ENCODE measurements at places on chromosomes 1 and 21.

- DNase-seq: no peak
These were observed 20.9 kb upstream of the HSD3B2 start for GRCh38 chr1:119394085-119394484.

DNA sequence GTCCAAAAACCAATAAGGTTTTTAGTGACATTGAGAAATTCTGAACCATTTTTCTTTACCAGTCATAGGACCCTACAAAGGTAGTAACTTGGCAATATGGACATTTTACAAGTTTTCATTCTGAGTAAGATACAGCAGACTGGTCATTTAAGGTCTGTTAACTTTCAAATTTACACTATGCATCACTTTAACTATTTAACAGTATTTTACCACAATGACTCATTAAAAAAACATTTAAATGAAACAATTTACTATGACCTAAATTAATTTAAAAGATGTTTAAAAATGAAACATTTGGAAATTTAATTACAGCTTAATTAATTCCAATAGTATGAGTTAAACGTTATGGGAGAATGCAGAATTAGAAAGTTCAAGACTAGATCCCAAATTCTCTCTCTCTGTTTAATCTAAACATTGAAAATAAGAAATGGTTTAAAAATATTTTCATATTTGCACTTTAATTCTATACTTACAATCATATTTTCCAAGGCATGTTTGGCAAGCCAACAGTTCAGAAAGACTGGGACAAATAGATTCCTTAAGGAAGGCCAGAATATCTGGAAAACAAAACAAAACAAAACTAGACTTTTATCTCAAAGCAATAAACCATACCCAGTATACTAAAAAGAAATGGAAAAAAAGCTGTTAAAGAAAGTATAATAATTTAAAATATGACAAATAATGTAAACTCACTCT is 140.9 kb downstream of the KCNT2 start:
- DNase-seq: peak; percentile 41

DNA sequence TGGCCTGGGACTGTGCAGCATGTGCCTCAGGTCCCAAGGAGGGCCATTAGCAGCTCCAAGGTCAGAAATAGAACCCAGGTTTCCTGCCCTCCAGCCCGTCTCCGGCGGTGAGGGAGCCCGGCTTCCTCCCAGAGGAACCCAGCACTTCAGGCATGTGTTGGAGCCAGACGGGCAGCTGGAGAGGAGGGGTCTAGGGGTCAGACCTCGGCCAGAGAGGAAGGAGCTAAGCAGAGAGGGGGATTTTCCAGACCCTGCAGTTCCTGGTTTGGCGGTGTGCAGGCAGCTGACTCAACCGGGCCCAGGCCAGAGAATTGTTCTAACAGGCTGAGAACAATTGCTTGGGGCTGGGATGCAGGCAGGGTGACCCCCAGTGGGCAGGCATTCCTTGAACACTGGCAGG is 37.1 kb downstream of the HSPG2 start:
- DNase-seq: no peak

- no peak for DNase-seq
These were observed 182.0 kb upstream of the RUNX1 start for GRCh38 chr21:35231090-35231489.

DNA sequence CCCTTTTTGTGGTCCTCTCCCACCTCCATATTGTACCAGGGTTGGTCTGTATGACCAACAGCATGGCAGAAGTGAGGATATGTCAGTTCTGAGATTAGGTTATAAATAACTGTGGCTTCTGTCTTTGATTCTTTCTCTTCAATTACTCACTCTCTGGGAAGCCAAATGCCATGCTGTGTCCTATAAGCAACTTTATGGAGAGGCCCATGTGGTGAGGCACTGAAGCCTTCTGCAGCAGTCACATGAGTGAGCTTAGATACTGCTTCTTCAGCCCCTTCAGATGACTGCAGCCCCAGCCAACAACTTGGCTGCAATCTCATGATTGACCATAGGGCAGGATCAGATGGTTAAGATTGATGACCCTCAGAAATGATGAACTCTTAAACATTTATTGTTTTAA is 34.0 kb upstream of the SAMD13 start:
- no peak for DNase-seq

DNA sequence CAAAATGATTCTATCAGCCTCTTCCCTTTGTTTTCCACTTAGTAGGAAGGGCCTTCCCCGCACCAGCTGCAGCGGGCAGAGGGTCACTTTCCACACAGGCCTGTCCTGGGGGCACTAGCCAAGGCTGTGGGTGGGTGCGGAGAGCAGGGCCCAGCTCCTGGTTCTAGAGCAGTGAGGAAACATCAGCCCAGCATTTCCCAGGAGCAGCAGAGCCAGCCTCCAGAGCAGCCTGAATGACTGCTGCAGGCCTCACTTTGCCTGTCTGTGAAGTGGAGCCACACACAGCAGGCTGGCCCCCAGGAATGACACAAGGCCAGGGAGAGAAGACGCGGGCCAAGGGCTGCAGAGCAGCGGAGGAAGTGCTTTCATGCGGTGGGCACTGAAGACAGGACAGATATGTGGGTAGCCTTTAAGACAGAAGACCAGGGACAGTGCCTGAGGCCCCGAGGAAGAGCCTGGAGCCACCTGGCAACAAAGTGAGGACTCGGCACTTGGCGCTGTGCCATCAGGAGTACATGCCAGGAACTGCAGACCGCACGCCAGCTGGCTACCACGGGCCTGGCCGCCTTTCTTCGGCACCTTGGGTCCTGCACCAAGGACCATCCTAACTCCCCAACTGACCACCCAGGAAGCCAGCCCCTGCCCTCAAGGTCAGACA is 42.0 kb downstream of the ACOT7 start:
- no peak for DNase-seq

- peak; percentile 53 for DNase-seq
These were observed 262.9 kb upstream of the SNX7 start for GRCh38 chr1:98398649-98399048.

- DNase-seq: no peak
These were observed 20.0 kb upstream of the SYDE2 start for GRCh38 chr1:85220756-85221201.

GRCh38 chr1:233045588-233045987 is 95.2 kb downstream of the NTPCR start:
- peak; percentile 7 for DNase-seq

GRCh38 chr1:8966606-8967005 is 20.9 kb downstream of the CA6 start:
- DNase-seq: no peak

DNA sequence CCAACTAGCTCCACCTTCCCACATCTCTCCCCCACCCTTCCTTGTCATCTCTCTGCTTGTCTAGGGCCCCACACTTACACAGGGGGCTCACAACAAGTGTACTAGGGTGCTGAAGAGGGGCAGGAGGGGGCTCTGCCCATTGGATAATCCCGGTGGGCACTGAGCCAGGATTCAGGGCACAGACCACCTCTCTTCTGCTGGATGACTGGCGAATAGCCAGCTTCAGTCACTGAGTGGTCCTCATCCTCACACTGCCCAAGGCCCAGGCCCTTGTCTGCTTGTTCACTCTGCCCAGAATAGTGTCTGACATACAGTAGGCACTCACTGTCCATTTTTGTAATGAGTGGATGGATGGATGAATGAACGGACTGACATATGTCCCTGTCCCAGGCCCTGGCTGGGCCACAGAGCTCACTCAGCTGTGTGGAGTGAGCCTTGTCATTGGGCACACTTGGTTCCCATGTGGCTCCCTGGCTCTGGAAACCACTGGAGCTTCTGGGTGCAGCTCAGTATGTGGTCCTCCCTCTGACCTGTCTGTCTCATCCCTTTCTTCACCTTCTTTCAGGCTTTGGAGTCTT is 36.6 kb downstream of the FOXO6 start:
- DNase-seq: no peak

DNA sequence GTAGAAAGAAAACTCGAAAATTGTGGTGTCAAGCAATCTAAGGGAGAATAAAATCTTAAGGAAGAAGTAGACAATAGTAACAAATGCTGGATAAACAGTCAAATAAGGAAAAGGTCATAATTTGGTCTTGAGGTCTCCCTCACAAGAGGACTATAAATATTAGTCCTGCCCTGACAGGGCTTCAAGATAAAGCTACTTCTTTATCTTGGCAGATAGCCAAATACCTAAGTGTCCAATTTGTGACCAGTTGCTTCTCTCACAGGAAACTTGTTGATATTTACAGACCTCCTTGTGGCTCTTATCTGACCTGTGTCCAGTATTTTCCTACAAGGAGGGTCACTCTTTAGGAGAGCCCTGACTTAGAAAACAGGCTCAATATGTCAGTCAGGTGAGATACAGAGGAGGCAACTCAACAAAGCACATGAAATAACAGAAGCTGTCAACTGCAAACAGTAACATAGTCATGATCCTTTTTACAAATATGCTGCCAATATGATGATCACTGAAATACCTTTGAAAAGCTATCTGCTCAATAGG is 88.8 kb downstream of the TNNI3K start:
- no peak for DNase-seq

GRCh38 chr1:27005648-27006496 is 6.8 kb downstream of the TENT5B start:
- DNase-seq: no peak

DNA sequence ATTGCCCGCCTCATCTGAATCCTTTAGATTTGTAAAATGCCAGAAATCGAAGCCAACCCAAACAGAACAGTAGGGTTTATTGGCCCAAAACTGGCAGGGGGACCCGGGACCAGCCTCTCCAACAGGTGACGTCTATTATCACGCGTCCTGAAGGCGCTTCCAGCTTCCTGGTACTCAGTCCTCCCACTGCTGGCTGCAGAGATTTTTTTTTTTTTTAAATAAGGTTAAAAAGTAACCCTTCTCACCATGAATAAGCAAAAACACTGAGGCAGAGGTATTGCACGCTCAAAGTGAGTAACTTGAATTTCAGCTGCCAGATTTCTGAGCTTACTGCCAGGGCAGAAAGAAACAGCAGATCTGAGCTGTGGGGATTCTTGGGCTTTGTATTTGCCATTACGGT is 54.4 kb upstream of the GCLM start:
- peak; percentile 24 for DNase-seq

DNA sequence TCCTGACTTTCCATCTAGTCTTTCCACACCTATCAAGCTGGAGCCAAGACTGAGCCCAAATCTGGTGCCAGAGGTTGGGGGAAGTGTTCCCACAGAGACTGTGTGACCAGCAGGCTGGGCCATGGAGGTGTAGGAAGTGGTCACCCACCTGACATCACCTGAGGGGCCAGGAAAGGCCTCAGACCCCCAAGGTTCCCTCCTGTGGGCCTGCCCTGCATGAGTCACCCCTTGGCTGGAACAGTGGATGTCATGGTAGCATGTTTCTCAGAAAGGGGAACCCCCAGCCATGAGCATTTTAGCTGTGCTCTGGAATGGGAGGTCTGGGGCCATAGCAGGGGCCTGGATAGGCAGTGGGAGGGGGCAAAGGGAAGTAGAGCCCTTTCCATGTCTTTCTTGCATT is 5.7 kb upstream of the TNFRSF8 start:
- DNase-seq: peak; percentile 47

DNA sequence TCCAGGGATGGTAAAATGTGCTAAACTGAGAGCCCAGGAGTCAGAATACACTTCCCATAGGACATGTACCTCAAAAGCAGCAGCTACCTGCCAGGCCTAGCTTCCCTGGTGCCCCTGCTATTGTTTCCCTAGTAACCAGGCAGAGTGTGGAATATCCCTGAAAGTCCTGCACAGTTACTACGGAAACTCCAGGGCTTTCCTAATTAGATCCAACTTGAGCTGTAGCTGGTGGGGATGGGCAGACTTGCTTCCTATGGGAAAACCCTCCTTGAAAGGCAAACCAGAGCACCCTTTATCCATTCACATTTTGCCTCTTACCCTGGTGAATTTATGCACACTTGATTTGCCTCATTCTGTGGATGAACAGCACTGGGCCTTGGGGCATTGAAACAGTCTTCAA is 559.9 kb upstream of the PBX1 start:
- no peak for DNase-seq

DNA sequence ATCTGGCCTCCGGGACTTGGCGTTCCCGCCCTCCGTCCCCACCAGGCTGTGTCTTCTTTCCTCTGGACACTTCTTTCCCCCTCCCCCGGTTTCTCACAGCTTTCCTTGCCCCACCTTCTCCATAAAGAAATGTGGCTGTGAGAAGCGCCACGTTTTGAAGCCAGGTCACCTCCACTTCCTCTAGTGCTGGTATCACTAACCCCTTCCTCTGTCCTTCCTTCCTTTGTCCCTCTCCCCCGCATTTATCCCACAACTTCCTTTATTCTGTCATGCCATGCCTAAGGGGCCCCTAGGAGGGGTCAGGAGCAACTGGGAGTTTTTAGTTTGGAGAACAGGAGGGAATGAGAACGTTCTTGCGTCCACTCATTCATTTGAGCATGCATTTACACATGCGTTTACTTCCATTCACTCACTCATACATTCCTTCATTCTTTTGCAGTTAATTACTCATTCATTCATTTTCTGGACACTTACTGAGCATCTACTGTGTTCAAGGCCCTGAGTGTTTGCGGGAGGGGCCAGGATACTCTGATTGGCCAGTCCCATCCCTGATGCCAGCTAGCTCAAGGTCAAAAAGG is 5.0 kb upstream of the ACOT11 start:
- DNase-seq: peak; percentile 70

DNA sequence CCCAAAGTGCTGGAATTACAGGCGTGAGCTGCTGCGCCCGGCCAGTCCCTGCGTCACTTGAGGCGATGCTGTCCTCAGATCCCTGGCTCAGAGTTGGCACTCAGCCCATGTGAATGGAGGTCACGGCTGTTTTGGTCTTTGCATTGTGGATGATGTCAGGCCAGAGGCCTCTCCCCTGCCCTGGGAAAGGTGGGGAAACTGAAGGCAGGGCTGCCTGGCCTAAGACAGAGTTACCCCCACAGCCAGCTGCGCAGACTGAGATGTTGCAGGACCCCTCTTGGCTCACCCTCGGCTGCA is 821 bp downstream of the MASP2 start:
- DNase-seq: no peak

DNA sequence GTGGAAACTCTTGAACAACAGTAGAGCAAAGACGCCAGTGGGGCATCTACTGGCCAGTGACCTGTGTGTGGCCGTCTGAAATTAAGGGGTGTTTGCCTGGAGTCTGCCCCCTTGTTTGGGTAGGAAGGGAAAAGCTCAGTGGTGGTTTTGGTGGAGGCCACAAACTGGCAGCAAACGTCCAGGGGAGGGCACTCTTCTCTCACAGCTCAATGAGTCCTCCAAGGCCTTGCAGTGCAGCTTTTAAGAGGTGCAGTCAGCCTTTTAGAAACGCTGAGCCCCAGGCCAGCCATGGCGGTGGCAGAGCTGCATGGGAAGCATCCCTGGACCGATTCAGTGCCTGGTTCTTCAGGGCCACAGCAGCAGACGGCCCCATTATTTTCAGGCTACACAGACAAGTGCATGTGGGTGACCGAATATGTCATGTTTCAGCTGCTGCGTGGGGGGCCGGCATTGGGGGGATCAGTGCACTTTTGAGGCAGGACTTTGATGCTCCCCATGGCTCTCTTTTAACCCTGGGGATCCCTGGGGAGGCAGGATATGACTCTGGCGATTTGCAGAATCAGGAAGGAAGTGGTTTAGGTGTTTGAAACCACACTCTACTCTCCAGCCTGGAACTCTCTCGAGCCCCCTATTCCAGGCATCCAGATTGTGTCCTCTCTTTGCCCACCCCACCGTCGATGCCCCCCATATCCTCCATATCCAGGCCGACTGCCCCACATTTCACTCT is 414.0 kb downstream of the PRDM2 start:
- DNase-seq: peak; percentile 79

GRCh38 chr21:45985471-45986315 is 4.1 kb downstream of the COL6A1 start:
- DNase-seq: peak; percentile 9

- DNase-seq: no peak
These were observed 67.9 kb upstream of the KIRREL1 start for GRCh38 chr1:157925419-157926166.
